ENCODE measurements at places on chromosomes 11 and 22.

DNA sequence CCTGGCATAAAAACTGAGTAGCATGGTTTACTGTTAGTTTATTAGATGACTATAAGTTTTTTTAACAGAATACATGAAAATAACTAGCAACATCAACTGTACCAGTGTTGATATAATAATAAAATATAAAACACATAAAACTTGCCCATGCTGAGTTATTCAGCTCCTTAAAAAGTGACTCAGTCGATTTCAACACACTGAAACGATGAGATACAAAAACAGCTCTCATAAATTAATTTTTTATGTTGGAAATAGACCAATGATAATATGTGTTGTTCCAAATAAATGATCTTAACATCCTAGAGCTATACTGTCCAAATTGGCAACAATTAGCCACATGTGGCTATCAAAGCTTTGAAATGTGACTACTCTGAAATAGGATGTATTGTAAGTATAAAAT is 15.9 kb downstream of the PDGFD start:
- no peak for DNase-seq

DNA sequence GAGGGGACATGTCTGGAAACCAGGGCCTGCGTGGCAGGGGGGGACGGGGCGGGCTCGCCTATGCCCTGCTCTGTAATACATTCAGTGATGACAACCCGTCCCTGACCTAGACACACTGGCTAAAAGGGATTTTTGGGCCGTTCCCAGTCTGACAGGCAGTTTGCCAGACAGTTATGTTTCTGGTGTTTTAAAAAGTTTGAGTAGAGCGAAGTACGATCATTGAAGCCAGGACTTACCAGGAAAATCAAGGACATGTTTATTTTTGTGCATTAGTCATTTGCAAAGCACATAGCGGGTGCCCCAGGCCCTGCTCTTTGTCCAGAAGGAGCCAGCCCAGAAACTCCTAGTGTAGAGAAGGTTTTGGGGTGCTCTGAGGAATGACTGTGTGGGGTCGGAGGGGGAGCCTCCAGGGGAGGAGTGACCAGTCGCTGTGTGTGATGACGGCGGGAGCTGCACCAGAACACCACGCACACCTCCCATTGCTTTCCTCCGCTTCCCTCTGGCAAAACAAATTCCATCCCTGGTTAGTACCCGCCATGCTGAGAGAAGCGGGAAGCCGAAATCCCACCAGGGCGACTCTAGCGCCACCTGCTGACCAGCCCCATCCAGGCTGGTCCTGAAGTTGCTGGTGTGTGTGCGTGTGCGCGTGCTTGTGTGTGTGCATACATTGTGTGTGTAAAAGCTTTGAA is 50.8 kb downstream of the FBLN1 start:
- peak; percentile 73 for DNase-seq

DNA sequence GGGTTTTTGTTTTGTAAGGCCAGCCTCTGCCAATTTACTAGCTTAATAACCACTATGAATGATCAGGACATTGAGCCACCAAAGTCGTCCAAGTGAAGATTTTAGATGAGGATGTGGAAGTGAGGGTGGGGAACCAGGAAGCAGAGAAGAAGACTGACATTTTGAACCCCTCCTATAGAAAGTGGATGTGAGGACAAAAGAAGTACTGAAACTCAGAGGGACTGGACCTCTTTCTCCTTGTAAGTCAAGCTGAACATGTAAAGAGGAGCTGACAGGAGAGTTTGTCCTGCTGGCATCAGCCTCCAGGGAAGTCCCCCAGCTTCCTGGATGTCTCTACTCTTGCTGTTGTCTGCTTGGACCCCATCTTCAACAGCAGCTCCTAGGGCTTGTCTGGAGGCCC is 338.2 kb upstream of the NCAM1 start:
- DNase-seq = no peak

DNA sequence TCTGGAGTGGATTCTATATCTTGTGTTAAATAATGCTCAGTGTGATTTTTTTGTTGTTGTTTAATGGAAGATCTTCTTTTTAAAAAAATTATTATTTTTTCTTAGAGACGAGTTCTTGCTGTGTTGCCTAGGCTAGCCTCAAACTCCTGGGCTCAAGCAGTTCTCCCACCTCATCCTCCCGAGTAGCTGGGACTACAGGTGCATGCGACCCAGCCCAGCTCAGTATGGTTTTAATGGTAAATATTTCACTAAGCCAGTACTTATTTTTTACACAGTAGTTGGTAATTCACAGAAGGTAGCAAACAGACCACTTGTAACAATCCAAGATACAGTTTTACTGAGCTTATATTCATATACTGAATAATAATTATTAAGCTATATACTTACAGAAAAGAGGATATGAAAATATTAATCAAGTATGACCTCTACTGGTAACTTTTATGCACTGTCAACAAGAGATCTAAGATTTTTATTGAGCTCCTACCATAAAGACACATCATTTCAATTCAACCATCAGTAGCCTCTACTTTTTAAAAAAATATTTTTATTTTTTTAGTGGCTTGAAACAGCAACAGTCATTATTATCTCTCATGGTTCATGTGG is 6.1 kb upstream of the CD59 start:
- no peak for DNase-seq

GRCh38 chr11:8810540-8811301 is 100.3 kb upstream of the AKIP1 start:
- DNase-seq = no peak
